ENCODE measurements at places on chromosomes 7 and 10. TPM values are rescaled to one million over a fixed set of nuclear protein-coding genes. Genes with fewer than 3 reads are reported as not detected.
A peak's percentile ranks its signal among the peaks of the same experiment; 100 is the strongest.

Gene TMEM225B
- total RNA-seq: 0.43 TPM

GRCh38 chr10:90856964-90857634 lies 740 bp downstream of the HTR7 start:
- peak overlapping the region; percentile 69 for H3K4me3 ChIP-seq
- no peaks in the 10 kb centered on the region for H3K27me3 ChIP-seq
- DNase-seq: no peak
- no peak overlapping the region for H3K27ac ChIP-seq

- no peaks in the 10 kb centered on the region for H3K36me3 ChIP-seq
- H3K4me3 ChIP-seq: no peak overlapping the region
- DNase-seq: no peak
- H3K4me1 ChIP-seq: peaks cover 10% of the 10 kb centered on the region
- H3K27me3 ChIP-seq: no peaks in the 10 kb centered on the region
Observed at GRCh38 chr7:128066395-128066794, 35.2 kb upstream of the LRRC4 start.

GRCh38 chr7:25787336-25787735 lies 364.7 kb upstream of the NFE2L3 start:
- H3K27ac ChIP-seq: no peak overlapping the region
- DNase-seq: no peak
- no peak overlapping the region for H3K4me3 ChIP-seq

GRCh38 chr7:24622646-24623182 lies 49.5 kb downstream of the PALS2 start:
- peak; percentile 7 for DNase-seq
- H3K4me3 ChIP-seq: no peak overlapping the region
- no peak overlapping the region for H3K27ac ChIP-seq
- no peaks in the 10 kb centered on the region for H3K27me3 ChIP-seq
- no peaks in the 10 kb centered on the region for H3K4me1 ChIP-seq

DNA sequence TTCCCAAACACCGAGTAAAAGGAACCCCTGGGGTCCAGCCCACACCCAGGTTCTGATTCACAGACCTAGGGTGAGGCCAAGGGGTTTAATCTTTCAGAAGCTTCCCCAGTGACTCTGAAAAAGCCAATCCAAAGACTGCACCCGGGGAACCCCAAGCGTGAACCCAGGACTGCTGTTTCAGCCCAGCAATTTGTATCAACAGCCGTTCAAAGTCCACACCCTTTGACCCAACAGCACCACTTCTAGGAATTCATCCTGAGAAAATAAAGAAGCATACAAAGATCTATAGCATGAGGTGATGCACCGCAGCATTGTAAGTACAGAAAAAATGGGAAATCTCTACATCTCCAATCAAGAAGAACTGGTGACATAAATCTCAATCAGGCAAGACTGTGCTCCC lies 24.4 kb downstream of the DLG5 start:
- no peaks in the 10 kb centered on the region for H3K27me3 ChIP-seq
- peaks cover 2% of the 10 kb centered on the region for H3K36me3 ChIP-seq
- no peak overlapping the region for H3K4me3 ChIP-seq
- DNase-seq: no peak

- H3K27ac ChIP-seq: no peak overlapping the region
- no peak overlapping the region for H3K4me3 ChIP-seq
- peaks cover 3% of the 10 kb centered on the region for H3K4me1 ChIP-seq
Observed at GRCh38 chr10:80253266-80253962, 36.0 kb downstream of the MAT1A start.

- H3K27me3 ChIP-seq: no peaks in the 10 kb centered on the region
- no peak overlapping the region for H3K27ac ChIP-seq
- H3K4me3 ChIP-seq: no peak overlapping the region
- no peaks in the 10 kb centered on the region for H3K4me1 ChIP-seq
Observed at GRCh38 chr10:132209130-132209529, 22.4 kb downstream of the DPYSL4 start.

DNA sequence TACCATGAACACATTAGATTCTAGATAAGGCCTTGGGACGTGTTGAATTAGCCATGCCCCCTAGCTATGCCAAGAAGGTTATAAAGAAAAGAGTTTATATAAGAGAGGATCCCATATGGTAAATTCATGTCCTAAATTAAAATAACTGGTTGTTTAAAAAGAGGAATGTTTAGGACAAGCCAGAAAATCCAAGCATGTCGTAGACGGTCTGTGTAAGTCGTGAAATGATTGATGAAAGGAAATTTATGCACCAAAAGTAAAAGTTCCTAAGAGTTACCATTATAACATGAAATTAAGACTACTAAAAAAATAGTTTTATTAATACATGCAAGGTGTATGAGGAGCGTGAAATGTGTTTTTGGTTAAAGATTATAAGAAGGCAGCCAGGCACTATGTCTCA lies 624.9 kb downstream of the ARL4A start:
- H3K27ac ChIP-seq: no peak overlapping the region
- no peaks in the 10 kb centered on the region for H3K27me3 ChIP-seq
- H3K36me3 ChIP-seq: no peaks in the 10 kb centered on the region
- H3K4me3 ChIP-seq: no peak overlapping the region
- DNase-seq: no peak

- no peak overlapping the region for H3K27ac ChIP-seq
- no peaks in the 10 kb centered on the region for H3K27me3 ChIP-seq
- no peak for DNase-seq
- no peaks in the 10 kb centered on the region for H3K4me1 ChIP-seq
Observed at GRCh38 chr10:107708981-107709380, 544.5 kb upstream of the SORCS1 start.

GRCh38 chr7:131182446-131183058 lies 145.1 kb upstream of the MKLN1 start:
- H3K4me1 ChIP-seq: no peaks in the 10 kb centered on the region
- DNase-seq: no peak
- peaks cover 10% of the 10 kb centered on the region for H3K27me3 ChIP-seq
- H3K4me3 ChIP-seq: no peak overlapping the region
- no peaks in the 10 kb centered on the region for H3K36me3 ChIP-seq

DNA sequence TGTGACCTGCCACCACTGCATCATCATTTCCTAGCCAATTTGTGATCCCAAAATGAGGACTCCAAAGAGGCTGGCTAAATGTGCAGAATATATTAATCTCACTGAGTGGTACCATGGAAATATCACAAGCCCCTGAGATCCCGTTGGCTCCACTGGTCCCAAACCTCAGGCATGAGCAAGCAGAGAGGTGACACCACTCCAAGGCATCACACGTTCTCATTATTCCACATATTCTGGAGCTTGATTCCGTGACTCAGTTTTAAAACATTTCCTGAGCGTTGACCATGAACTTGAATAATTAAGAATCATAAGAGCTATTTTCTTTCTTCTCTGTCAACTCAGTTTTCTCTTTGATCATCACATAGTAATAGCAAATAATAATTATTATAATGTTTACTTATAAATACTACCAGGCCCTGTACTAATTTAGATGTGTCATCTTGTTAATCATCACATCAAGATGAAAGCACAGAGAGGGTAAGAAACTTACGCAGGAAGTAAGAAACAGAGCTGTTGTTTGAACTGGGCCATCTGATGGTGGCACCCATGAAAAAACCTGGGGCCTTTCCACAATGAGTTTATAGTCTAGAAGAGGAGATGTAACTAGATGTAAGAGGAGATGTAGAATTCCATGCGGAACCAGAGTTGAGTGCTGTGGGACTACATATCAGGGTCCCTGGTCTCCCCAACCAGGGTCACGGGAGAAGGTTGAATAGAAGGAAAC lies 3.5 kb downstream of the APBB1IP start:
- H3K27ac ChIP-seq: peak overlapping the region; percentile 52
- no peaks in the 10 kb centered on the region for H3K27me3 ChIP-seq
- no peaks in the 10 kb centered on the region for H3K36me3 ChIP-seq
- H3K4me1 ChIP-seq: peaks cover 4% of the 10 kb centered on the region
- DNase-seq: peak; percentile 77
- no peak overlapping the region for H3K4me3 ChIP-seq

DNA sequence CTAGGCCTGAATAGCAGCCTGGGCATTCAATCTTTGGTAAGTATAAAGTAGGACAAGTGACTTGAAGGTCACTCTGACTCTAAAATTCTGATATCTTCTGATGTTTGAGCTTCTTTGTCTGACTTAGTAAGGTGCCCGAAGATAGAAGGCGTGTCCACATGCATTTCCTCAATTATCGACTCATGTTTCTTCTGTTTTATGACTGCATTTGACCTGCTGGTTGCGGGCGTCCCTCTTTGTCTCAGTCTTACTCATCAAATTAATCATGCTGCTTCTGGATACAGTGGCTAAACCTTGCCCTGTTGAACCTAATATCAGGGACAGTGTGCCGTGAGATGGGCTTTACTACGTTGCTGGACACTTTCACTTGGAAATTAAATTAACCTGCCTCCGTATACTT lies 534.1 kb downstream of the SDK1 start:
- H3K4me1 ChIP-seq: no peaks in the 10 kb centered on the region
- H3K4me3 ChIP-seq: no peak overlapping the region
- H3K27me3 ChIP-seq: no peaks in the 10 kb centered on the region
- no peak overlapping the region for H3K27ac ChIP-seq
- peak; percentile 32 for DNase-seq
- no peaks in the 10 kb centered on the region for H3K36me3 ChIP-seq

DNA sequence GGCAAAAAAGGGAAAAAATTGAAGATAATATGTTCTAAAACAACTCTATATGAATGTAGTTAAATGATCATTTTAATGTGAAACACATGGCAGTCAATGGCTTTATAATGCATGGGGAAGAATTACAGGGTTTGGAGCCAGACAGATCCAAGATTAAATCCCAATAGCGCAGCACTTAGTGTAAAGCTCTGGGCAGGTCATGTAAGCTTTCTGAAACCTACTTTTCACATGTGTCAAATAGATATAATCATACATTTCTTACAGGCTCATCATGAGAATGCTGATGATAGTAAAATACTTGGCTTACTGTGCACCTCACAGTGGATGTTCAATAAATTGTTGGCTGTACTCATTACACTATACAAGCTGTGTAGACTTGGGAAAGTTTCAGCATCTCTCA lies 48.0 kb upstream of the ZNF365 start:
- H3K27me3 ChIP-seq: no peaks in the 10 kb centered on the region
- no peaks in the 10 kb centered on the region for H3K4me1 ChIP-seq
- H3K4me3 ChIP-seq: no peak overlapping the region
- H3K27ac ChIP-seq: no peak overlapping the region

DNA sequence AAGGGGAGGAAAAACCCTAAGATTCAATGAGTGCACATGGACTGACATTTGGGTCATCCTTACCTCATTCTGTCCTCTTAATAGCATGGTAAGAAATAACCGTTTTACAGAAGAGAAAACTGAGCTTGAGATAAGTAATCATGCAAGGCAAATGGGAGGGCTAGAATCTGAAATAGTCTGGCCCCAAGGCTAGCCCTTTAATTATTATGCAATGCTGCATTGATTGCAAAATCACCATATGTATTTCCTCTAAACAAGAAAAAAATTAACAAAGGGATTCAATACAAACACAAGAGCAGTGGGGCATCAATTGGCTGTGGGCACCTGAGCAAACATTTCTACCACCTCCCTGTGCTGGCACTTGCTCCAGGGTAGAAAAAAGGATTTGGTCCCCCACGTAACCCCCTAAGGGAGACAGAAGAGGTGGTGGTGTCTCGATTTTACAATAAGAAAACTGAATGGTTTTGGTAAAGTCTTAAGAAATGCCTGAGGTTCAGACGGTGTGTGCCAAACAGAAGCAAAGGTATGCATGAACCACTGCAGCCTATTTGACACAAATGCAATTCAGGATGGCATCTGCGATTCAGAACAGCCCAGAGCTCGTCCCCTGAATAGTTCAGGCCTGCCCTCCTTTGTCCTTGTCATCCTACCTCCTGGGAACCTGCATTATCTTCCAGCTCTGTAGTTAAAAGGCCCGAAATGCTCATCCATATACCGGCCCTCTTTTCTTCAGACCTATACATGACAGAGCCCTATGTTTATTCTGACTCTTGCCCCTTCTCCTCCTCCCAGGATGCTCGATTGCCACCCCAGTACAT lies 23.6 kb downstream of the PIP4K2A start:
- H3K27me3 ChIP-seq: no peaks in the 10 kb centered on the region
- no peak overlapping the region for H3K4me3 ChIP-seq
- no peak for DNase-seq
- H3K4me1 ChIP-seq: no peaks in the 10 kb centered on the region

DNA sequence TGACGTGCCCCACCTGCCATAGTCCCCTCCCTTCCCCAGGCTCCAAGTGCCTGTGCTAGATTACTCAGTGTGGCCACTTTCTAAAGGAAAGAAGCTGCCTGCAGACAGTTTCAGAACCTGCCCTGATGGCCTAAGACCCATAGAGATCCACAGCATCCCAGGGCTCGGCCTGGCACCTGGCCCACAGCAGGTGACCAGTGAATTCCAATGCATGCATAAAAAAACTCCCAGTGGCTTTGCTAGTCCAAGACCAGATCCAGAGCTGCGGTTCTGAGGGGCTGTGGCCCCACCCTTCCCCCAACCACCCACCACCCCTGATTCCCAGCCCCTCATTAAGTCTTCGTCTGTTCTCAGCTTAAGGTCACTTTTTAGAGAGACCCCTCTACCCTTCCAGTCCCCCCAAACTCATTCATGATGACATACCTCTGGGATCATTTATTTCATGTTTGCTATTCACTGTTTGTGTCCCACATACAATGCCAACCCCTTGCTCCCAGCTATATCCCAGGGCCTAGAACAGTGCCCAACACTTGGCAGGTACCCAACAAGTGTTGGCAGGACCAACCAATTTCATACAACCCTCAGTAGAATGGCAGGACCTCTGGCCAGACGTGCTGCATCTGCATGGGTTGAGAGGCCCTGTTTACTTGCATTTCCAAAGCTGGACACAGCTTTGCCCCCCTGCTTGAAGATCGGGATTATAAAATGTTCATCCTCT lies 118.1 kb downstream of the RGS10 start:
- no peak overlapping the region for H3K4me3 ChIP-seq
- no peak overlapping the region for H3K27ac ChIP-seq
- no peaks in the 10 kb centered on the region for H3K27me3 ChIP-seq

Gene SKIDA1
- 7.8 TPM for total RNA-seq

Gene FKBP9
- 199 TPM for total RNA-seq

Gene ERVW-1
- 0.19 TPM for total RNA-seq

DNA sequence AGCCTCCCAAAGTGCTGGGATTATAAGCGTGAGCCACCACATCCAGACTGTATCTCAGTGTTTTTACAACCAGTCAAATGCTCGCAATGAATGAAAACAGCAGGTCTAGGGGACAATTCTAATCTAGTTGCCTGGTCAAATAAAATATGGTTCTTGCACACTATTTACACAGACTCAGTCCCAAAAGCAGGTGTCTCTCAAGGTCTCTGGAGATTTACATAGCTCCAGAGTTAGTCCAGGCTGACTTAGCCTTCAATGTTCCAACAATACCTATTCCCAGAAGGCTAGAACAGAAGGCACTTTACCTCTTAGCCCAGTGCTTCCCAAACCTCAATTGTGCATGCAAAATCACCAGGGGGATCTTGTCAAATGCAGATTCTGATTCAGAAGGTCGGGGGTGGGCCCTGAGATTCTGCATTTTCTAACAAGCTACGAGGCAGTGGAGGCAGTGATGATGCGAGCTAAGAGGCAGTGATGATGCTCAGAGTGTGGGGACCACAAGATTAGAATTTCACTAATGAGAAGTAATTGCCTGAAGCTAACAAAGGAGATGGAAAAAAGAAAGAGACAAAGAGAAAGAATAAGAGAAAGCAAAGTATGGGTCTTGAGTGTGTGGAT lies 6.4 kb downstream of the KIAA1549 start:
- no peaks in the 10 kb centered on the region for H3K36me3 ChIP-seq
- peaks cover 2% of the 10 kb centered on the region for H3K4me1 ChIP-seq
- DNase-seq: no peak
- H3K27me3 ChIP-seq: no peaks in the 10 kb centered on the region

GRCh38 chr7:101630591-101630990 lies 1.5 kb upstream of the MYL10 start:
- H3K4me1 ChIP-seq: peaks cover 13% of the 10 kb centered on the region
- H3K27ac ChIP-seq: no peak overlapping the region
- H3K4me3 ChIP-seq: no peak overlapping the region
- H3K27me3 ChIP-seq: no peaks in the 10 kb centered on the region
- peak; percentile 47 for DNase-seq

Gene PRRT4
- total RNA-seq: 0.62 TPM

Data from astrocyte (in vitro differentiated cells and primary cell).